ENCODE measurements at places on chromosomes 4 and X.

DNA sequence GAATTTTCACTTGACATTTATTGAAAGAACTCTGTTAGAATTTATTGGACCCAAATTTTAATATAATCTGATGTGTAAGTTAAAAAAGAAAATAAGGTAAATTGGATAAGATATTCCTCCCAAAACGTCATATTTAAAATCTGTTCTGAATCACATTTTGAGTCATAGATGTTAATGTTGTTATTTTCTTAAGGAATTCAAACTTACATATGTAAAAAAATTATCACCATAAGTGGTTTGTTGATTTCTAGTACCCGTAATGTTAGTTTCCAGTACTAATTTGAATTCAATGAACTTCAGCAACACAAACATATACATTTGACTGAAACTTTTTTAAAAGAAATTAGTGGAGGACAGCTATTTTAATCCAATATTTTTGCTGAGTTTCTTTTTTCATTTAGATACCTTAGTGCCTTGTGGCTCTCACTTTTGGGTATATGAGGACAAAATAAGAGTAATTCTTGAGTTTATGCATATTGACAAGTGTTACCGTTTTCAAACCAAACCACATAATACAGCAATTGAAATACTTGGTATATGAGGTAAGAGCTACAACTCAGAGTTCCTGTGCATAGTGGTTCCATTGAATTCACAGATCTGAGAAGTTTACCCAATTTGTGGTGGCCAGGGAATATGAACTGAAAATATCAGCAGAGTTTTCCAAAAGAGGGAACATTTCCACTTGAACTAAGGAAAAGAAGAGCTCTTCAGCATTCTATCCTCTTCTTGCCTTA, 71.8 kb downstream of the C4orf46 start:
- DNase-seq, result no peak

- DNase-seq, result no peak
Measured at GRCh38 chr4:102726068-102726467, 34.7 kb downstream of the MANBA start.

DNA sequence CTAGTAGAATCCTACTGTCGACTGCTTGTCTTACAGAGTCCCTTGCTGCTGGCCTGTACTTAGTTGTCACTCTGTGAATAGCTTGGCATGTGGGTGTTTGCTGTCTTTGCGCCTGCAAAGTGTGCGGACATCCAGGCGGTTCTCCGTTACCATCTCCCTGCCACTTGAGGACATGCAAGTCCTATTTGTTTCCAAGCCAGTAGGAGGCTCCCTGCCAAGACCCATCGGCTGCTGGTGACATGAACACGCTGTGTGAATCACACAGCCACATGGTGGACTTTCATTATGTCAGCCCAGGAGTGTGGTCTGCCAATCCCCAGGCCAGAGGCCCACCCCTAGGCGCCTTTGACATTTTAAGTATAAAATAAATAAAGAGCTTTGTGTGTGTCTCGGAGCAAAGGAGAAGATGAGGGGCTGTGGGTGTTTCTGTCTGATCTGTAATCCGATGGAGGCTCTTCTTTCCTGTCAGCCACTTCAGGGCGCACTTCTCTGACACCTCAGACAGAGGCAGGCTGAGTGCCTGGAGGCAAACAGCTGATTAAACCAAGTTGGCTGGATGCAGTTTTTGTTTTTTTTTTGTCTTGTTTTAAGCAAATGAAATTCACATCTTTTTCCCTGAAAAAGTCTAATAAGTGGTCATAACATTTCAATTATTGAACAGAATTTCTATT, 51.5 kb downstream of the ALPK1 start:
- DNase-seq, result no peak

- DNase-seq, result no peak
Measured at GRCh38 chrX:39418254-39418704, 617.0 kb downstream of the MID1IP1 start.

GRCh38 chr4:76233083-76233482, 18.4 kb upstream of the FAM47E start:
- DNase-seq, result no peak

- no peak for DNase-seq
Measured at GRCh38 chr4:106676173-106676921, 307.8 kb upstream of the GIMD1 start.

DNA sequence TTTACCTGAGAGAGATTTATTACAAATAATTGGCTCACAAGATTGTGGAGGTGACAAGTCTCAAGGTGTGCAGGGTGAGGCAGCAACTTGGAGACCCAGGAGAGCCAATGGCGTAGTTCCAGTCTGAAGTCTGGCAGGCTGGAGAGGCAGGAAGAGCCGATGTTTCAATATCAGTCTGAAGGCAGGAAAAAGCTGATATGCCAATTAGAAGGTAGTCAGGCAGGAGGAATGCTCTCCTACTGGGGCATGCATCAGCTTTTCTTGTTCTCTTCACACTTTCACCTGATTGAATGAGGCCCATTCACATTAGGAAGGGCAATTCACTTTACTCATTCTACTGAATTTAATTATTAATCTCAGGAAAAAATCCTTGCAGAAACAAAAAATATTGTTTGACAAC, 1351.7 kb upstream of the ADGRL3 start:
- no peak for DNase-seq

- no peak for DNase-seq
Measured at GRCh38 chr4:13536607-13537006, 7.7 kb downstream of the NKX3-2 start.

DNA sequence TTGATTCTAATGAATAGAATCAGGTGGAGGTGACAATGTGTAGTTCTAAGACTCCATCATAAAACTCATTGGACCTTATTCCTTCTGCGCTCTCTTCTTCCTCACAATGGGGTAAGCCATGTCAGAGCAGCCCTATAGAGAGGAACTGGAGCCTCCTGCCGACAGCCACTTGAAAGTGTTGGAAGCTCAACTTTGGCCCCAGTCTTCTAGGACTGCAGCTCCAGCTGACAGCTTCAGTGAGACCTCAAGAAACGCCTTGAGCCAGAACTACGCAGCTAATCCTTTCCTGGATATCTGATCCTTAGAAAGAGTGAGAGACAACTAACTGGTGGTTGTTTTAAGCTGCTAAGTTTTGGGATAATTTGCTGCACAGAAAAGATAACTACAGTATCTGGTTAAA, 22.1 kb upstream of the ADH7 start:
- no peak for DNase-seq

DNA sequence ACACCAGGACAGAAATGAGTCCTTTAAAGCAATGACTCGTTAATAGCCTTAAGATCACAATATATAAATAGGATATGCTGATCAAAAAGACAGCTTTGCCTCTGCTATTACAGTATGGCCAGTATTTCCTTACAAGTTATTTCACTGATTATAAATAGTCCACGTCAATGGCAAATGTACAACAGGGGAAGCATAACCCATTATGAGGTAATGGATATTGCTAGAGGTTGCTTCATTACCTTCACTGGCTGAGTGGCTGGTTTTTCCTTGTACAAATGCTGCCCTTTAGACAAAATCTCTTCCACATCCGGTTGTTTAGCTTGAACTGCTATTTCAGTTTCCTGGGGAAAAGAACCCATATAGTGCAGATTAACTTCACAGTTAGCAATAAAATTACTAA, 764.6 kb upstream of the FTHL17 start:
- DNase-seq, result no peak

DNA sequence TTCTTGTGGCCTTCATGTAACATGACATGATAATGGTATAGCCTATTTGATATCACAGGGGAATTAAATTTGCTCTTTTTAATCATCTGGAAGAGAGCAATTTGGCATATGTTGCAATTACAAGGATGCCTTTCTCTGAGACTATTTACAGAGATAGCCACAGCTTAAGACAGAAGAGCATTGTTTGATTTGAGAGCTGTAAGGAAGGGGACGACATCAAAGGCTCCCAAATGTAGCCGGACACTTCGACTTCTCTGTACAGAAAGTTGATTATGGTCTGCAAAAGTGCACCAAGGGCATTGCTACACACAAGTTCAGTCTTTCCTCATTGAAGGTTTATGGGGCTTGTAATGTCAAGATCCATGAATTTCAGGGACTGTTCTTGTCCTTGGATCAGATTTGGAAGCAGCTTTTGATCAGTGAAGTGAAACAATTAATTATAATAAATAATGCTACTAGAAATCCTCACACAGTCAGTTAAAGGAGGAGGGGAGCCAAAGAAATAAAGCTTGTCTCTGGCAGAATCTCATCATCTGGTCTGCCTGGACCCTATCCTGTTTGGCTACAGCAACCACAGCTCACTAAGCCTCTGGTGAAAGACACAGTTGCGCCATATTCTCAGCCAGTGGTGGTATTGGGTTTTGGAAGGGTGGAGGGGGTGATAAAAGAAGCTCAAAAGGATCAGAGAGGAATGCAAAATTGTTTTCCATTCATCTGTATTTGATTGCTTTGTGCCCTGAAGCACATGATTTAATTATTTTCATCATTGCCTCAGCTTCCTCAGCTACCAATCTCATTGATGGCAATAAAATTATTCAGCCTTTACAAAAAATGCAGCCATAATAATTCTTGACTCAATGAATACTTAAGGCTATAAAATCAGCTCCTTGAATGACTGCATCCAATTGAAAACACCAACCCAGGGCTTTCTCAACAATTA, 654.3 kb upstream of the LCORL start:
- DNase-seq, result no peak

GRCh38 chr4:87908336-87908735, 67.2 kb upstream of the SPP1 start:
- no peak for DNase-seq

DNA sequence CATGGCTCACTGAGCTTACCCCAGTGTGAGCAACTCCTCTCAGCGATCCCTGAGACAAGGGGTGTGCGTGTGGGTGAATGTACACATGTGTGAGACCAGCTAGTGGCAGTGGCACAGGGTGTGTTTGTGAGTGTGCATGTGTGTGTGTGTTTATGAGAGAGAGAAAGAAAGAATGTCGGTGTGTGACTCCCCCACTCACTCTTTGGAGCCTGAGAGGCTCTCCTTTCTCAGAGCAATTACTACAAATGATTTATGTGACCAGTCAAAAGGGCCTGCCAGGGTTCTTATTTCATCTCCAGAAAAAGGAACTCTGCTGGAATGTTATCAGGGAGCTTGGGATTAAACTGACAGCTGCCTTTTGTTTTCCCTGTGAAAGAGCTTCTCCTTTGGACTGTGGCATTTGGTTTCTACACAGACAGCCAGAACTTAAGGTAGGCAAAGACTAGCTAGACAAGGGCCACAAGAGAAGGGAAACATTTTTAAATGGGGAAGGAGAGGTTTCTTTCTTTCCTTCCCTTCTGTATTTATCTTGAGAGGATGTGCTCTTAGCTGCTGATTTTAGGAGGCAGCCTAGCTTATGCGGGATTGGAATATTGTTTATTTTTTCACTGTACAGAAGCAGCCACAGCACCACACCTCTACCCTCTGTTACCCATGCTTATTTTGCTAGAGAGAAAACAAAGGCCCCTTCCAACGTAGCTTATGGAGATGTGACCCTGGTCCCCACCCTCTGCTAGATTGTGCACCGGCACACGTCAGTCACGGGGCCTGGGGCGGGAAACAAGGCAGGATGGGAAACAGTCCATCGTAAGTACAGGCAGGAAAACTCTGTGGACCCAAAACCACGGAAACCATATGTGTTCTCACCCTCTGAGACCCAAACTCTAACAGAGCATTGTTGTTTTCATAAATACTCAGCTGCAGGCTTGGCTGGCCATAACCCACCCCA, 143.5 kb downstream of the MGST2 start:
- no peak for DNase-seq

DNA sequence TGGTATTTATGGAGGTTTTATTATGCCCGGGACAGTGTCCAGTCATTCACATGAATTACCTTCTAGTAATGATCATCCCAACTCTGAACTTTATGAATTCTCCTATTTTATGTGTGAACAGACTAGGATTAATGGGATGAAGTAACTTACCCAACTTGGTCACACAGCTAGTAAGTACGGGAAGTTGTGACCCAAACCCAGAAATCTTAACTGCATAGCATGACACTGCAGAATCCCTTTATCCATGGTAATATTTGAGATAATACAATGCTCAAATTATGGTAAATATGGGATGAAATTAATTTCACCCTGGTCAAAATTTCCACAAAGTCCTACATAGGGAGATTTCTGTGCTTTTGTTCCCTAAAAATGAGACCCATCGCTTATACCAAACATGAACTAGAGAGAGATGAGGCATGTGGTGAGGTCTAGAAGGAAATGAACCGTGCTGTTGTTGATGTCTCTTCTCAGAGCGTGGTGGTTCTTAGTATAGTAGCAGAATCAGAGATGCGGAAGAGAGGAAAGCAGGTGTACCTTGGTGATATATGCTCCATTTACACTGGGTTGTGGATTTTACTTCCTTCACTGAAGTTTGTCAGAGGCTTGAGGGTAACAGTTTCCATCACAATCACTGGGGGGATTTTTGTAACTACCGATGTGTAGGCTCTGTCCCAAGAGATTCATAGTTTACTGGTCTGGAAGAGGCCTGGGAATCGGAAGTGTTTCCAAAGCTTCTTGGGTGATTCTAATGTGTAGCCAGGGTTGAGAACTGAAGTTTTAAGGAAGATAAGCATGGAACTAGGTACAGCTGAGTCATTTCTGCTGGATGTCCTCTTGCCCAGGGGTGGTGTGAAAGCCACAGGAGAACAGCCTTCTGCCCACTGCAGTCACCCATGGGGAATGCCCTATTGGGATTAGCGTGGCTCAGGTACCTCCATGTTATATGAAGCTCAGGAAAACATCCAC, 30.2 kb upstream of the FAM9C start:
- DNase-seq, result no peak

- no peak for DNase-seq
Measured at GRCh38 chr4:23485801-23486200, 404.0 kb downstream of the PPARGC1A start.

Data from NT2/D1 (cell line).